D341Med (cell line): ENCODE measurements at places on chromosomes 4 and X.

DNA sequence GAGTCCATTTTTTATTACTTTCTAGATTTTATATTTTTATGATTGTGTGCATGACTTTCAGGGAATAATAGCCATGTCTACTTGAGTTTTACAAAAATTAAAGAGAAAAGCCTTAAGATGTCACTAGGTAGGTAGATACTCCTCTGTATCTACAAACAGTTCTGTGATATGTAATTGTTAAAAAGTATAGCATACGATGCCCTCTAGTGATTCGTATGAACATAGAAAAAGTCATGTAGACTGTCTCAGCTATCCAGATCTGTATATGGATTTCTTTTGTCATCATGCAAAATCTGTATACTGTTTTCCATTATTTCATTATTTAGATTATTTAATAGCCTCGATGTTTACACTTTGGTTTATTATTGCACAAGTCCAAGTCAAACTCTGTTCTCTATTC is 856.6 kb downstream of the CENPC start:
- peak; percentile 19 for DNase-seq

DNA sequence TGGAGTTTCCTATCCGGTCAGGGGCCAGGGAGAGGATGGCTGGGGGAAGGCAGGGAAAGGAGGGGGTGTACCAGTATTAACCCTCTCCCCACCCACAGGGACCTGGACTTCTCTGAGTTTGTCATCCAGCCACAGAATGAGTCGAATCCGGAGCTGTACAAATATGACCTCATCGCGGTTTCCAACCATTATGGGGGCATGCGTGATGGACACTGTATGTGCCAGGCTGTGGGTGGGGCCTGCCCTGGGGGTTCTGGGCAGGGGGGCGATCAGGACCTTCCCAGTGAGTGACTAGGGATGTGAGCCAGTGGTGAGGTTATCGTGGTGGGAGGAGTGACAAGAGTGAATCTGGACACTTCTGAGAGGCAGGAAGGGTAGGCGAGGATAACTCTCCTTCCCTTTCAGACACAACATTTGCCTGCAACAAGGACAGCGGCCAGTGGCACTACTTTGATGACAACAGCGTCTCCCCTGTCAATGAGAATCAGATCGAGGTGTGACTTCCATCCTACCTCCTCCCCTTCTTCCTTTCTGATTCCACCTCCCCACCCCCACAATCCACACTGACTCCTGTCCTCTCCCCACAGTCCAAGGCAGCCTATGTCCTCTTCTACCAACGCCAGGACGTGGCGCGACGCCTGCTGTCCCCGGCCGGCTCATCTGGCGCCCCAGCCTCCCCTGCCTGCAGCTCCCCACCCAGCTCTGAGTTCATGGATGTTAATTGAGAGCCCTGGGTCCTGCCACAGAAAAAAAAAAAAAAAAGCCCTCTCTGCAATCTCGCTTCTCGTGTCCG is 14.6 kb downstream of the USP11 start:
- DNase-seq: no peak

DNA sequence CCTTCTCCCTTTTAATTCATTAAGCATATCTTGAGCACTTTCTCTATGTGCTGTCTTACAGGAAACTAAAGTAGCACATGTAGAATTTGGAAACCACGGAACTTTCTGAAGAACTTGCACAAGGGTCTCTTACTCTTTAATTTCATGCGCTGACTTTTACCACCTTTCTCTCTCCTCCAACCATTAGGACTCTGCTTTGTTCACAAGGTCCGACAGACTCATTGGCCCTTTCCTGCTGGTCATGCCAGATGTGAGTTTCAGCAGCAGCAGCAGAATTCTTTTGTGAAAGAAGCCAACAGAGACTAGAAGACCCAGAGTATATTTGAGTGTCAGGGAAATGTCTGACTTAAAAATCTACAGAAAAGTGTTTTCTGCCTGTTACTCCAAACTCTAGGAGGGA is 207.1 kb downstream of the GUCY2F start:
- DNase-seq: no peak

GRCh38 chrX:85994228-85994627 is 53.1 kb downstream of the CHM start:
- no peak for DNase-seq

- no peak for DNase-seq
Measured at GRCh38 chrX:154603438-154604430, 15.3 kb downstream of the CTAG1B start.

DNA sequence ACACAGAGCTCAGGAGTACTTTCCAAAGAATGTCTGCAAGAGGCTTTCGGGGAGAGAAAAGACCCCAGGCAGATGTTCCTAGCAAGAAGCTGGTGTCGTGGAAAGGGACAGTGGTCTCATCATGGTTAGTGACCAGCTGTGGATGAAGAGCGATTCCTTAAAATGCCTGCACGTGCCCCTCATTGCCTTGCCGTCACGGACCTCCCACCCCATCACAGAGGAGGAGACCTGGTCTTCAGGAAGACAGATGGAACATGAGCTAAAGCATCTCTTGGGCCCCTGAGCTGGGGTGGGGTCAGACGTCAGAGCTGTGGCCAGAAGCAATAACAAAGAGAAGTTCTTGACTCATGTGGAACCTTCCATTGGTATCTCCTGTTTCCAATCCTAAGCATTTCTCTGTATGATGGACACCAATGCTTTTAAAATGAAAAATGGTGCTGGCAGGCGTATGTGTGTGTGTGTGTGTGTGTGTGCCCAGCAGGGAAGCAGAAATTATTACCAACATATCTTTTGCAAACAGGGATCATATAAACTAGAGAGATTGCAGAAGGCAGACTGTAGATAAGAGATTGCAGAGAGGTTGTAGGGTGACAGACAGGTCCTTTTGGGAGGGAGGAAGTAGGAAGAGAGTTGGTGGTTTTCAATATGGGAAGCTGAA is 25.2 kb upstream of the ASMTL start:
- no peak for DNase-seq

DNA sequence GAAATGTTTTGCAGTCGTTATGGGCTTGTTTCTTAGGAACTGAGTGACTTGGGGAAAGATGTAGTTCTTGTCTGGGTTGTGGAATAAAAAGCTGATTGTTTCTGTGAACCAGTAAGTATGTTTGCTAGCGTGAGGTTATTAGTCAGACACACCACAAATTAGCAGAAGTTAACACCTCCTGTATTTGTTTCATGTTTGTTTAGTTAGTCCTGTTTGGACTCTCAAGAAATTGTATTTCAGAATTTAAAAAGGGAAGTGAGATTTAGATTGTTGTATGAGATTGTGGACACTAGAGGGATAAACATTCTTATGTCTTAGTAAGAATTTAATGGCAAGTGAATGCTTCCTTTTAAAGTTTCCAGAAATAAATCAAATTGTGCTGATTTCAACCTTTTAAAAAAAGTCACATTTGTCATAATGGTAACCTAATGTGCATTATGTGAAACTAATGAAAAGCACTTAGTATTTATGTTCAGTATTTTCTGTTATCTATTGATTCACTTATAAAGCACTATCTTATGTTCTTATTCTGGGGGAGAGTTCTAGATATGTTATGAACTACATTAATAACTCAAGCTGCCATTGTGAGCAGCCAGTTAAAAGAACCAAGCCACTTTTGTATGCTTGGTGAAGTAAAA is 25.6 kb downstream of the ATP10D start:
- no peak for DNase-seq

DNA sequence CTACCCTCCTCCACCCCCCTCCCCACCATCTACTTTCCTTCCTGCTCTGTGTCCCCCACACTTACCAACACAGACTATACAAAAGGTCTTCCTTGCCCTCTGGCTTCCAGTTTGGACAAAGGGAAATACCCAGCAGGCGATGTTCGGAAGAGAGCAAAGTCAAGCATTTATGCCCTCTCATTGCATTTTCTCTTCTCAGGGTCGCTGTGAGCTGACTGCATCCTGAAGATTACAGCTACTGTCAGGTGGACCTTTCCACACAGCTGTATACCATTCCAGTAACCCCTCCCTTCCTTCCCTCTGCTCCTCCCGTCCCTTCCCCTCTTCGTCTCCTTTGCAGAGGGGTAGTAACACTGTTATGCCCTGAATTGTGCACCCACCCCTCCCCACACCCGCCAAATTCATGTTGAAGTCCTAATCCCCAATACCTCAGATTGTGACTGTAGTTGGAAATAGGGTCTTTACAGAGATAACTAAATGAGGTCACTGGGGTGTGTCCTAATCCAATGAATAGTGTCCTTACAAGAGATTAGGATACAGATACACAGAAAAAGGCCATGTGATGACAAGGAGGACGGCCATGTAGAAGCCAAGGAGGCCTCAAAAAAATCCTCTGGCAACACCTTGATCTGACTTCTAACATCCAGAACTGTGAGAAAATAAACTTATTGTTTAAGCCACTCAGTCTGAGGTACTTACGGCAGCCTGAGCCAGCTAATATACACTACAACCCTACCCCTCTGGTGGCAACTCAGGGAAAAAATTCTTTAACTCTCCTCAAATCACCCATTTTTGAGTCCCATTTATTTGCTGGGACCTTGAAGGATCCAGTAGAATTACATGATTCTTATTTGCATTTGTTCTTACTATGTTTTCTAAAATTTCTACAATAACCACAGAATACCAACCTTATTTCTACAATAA is 11.7 kb downstream of the MORF4L2 start:
- no peak for DNase-seq

- DNase-seq: no peak
Measured at GRCh38 chrX:131704136-131704695, 160.3 kb downstream of the OR13H1 start.

GRCh38 chr4:150199056-150199455 is 120.8 kb downstream of the DCLK2 start:
- DNase-seq: no peak

GRCh38 chrX:5242091-5242790 is 986.4 kb downstream of the NLGN4X start:
- DNase-seq: no peak

DNA sequence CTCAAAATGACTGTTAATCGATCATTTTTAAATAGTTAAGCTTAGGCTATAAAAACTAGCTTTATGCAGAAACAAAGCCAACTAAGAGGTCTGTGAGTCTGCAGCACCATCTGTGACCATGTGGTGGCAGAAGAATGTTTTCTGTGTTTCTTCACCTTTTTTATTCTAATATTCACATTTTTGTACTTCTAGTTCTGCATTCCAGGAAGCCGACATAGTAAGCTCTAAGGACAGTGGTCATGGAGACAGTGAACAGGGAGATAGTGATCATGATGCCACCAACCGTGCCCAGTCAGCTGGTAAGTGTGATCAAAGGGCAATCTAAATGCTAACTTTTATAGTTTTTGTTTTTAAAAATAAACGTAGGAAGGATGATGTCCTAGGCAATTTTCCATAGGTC is 5.6 kb downstream of the PCDH10 start:
- no peak for DNase-seq

GRCh38 chr4:114474188-114474800 is 124.3 kb upstream of the UGT8 start:
- no peak for DNase-seq

DNA sequence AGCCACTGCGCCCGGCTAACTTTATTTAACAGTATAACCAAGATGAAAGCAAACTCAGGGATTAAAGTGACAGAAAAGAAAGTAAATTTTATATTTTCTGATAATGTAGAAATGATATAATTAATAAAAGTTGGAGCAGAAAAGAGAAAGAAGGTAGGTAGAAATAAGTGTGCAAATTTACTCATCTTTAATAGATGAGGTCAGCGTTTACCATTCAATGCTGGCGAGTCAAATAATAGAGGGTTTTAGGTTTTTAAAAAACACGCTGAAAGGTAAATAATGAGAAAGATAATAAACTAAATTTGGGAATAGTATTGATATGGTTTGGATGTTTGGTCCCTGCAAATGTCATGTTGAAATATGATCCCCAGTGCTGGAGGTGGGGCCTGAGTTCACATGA is 13.6 kb downstream of the CDKN2AIP start:
- DNase-seq: no peak

GRCh38 chrX:154398668-154399526 is 720 bp downstream of the RPL10 start:
- DNase-seq: peak; percentile 61

- no peak for DNase-seq
Measured at GRCh38 chr4:140220058-140220457, 66.1 kb upstream of the MAML3 start.
